ENCODE measurements at places on chromosomes 5 and 9.

DNA sequence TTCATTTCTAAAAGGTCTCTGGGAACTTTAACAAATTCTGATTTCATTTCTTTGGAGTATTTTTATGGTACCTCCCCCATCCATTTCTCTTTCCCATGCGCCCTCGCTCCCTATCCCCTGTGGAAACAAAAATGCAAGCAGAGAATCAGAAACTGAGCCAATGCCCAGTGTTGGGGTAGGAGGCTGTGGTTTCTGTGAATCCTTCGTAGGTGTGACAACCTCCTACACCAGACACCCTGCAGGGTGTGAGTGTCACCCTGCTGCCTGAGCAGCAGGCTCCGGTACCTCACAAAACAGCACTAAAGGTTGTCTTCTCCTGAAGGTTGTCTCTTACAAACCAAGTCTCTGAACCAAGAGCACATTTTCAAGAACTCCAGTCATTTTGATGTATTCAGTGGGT, 103.8 kb upstream of the CTSL start:
- no peak for DNase-seq

DNA sequence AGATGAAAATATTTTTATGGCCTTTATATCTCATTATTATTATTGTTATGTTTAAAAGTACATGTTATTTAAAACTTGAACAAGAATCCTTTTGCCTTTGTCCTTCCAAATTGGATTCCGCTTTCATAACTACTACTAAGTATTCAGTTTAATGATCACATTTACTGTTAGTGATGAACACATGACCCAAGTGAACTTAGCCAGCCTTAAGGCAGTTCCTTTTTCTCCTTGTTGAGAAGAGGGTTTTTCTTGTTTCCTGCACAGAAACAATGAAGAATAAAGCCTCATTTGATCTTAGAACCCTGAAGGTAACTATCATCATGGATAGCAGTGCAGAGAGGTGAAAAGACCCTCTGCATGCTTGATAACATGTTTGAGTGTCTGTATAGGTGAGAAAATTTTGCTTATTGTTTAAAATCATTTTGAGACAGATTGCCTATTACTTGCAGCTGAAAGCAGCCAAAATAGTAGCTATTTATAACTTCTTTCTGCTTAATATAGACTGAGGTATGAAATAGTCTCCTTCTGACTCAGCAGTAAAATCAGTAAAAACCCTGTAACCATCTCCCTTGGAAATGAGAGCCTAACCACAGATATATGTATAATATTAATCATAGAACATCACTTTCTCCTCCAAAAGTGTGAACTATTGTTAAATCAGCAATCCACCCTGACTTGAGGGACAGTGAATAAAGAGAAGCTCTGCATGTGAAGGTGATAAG, 266.2 kb downstream of the SPATA31D1 start:
- DNase-seq: no peak

DNA sequence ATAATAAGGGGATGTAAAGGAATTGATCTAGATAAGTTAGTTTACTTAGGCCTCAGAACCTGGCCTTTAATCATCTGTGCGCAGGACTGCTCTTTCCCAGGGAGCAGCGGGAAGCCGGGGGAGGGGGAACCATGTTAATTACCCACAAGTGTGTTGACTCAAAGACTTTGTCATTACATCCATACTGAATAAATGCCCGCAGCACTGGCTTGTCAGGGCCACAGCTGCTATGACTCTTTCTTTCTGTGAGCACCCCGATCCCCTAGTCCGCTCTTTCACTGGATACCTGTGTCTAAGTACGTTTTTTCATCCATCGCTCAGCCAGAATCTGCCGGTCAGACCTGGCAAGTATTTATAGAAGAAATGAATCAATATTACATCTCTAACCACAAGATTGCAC, 249.3 kb upstream of the DMRT1 start:
- no peak for DNase-seq

- no peak for DNase-seq
These were observed 2.1 kb downstream of the DHX29 start for GRCh38 chr5:55305345-55305744.

DNA sequence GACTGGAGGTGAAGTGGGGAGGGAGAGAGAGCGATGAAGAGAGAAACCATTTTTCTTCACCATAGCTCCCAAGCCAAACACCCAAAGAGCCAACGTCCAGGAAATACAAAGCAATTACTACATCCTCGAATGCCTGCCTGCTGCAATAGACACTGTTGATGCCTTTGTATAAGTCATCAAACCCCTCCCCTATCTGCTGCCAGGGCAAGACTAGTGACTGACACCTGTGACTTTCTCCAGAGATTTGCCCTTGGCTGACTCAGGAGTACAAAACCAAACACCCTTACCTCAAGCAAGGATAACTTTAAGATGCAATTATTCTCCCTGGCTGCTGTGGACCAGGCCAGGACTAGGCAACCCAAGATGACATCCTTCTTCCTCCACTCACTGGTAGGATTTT, 81.8 kb upstream of the RASA1 start:
- no peak for DNase-seq

- DNase-seq: no peak
These were observed 4.6 kb downstream of the AP3B1 start for GRCh38 chr5:78289911-78290310.

Measured in NCI-H2171 (cell line).